ENCODE measurements at places on chromosomes 13 and 19.
A peak's percentile ranks its signal among the peaks of the same experiment; 100 is the strongest.

DNA sequence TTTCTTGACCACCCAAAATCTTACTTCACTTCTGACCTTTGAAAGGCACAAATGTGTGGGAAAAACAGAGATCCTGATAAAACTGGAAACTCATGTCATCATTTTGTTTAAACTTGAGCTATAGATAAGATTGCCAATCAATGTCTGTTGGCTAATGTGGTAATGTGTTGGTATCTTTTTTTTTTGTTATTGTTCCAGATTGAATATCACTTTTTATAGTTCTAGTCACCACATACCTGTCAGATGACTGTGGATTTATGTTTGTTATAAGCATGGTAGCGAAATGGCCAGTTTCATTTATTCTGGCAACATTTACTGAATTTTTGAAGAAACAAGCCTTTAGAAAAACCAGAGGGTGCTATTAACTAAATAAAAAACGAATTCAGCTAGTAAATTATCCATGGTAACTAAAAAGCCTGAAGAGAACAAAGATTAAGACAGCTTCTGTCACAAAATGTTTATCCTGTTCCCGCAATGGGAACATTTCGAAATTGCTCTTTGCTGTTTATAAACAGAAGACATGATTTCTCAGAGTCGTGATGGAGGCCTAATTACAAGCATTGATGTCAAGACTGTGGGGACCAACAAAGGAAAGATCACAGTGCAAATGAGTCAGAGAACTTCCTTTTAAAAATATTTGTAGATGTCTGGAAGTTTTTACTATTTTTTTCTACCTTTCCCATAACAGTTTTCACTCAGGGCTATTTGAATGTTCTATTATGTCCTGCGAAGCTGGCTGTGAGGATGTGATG, 82.9 kb upstream of the POSTN start:
- DNase-seq: no peak

- DNase-seq: peak; percentile 77
Measured at GRCh38 chr19:45499196-45500180, 1.2 kb downstream of the PPM1N start.

- no peak for DNase-seq
Measured at GRCh38 chr13:37175996-37176395, 70.5 kb upstream of the CSNK1A1L start.

DNA sequence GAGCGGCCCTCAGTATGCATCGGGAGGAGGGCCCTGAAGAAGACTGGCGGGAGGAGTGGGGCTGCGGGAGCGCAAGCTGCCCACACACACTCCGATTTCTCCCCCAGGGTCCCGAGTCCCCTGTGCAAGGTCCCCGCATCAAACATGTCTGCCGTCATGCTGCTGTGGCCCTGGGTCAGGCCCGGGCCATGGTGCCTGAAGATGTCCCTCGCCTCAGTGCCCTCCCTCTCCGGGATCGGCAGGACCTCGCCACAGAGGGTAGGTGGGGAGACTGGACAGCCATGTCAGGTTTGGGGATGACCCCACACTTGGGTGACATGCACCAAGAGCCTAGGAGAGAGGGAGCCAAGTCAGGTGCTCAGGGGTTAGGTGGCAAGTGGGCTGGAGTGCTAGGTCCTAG, 4.7 kb downstream of the KMT2B start:
- DNase-seq: no peak

DNA sequence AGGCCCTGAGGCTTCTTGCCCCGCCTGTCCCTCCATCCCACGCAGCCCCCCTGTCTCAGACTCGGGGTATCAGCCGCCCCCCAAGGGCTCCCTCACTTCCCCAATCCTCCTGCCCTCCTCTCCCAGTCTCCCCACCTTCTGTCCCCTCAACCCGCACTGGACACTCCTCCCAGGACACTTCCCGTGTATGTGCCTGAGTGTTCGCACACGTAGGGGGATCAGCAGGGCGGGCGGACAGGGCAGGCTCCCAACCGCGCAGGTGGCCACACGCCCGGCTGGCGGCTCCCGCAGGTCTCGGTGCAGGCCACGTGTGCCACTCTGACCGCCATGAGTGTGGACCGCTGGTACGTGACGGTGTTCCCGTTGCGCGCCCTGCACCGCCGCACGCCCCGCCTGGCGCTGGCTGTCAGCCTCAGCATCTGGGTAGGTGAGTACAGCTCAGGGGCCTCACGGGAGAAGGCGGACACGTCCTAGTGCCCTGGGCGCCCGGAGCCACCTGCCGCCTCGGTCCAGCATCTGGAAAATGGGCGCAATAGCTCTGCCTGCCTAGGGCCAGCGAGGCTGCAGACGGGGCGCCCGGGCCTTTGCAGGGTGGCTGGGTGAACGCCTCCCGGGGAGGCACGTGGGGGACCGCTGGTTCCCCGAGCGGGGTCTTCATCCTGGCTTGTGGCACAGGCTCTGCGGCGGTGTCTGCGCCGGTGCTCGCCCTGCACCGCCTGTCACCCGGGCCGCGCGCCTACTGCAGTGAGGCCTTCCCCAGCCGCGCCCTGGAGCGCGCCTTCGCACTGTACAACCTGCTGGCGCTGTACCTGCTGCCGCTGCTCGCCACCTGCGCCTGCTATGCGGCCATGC, 2.3 kb downstream of the KISS1R start:
- no peak for DNase-seq

- no peak for DNase-seq
Measured at GRCh38 chr19:51387924-51388389, at the start of gene LIM2. Gene LIM2, minus strand, starts transcription at chr19:51387974. Its CDS starts 531 bp downstream, at chr19:51387443.

- DNase-seq: no peak
Measured at GRCh38 chr13:80858131-80858530, 517.2 kb upstream of the SPRY2 start.

GRCh38 chr13:67133476-67133875, 96.7 kb downstream of the PCDH9 start:
- DNase-seq: no peak

DNA sequence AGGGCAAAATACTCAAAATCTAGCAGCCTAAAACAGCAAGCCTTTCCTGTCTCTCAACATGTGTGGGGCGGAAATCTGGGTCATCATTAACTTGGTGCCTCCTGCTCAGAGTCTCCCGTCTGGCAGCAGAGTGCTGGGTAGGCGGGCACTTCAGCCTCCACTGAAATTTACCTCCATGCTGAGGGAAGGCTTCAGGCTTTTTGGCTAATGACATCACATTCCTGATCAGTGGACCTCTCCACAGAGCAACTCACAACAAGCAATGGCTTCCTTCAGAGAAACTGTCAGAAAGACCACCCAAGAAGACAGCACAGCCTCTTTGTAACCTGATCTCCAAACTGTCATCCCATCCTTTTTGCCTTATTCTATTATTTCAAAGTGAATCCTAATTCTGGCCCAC, 1109.0 kb downstream of the UQCRFS1 start:
- no peak for DNase-seq

GRCh38 chr19:16347706-16348105, 23.1 kb downstream of the KLF2 start:
- DNase-seq: no peak

Data from common myeloid progenitor, CD34-positive (primary cell).